ENCODE measurements at places on chromosomes 3 and 15.

DNA sequence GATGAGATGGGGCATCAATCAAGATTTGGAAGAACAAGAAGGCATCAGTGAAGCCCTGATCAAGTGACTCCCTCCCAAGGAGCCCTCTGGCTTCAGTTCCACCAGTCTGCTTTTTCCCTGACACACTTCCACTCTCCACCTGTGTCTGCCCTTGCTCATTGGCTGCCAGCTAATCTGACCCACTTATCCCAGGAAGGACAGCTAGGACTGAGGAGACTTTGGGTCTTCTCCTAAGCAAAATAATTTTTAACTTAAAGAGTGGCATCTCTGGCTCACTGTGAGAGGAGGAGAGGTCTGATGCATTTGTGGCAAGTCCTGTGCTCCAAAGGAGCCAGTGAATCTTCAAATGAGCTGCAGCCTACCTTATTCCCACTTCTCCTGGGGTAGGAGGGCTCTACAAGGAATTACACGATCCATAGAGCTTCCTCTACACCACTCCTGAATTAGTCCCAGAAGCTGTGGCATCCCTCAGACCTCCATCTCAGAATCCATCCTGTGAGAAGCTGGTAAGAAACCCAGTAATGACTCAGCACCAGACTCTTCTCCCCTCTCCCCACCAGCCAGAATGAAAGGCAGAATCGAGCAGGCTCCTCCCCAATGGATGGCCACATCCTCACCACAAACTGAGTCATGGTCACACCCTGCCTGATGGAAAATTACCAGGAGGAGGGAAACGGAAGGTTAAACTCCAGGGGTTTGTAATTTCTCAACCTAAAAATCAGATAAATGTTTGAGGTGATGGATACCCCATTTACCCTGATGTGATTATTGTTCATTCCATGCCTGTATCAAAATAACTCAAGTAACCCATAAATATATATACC lies 6.3 kb upstream of the PKM start:
- no peak for DNase-seq

GRCh38 chr3:79040701-79041100 lies 727.1 kb downstream of the ROBO1 start:
- DNase-seq: no peak

DNA sequence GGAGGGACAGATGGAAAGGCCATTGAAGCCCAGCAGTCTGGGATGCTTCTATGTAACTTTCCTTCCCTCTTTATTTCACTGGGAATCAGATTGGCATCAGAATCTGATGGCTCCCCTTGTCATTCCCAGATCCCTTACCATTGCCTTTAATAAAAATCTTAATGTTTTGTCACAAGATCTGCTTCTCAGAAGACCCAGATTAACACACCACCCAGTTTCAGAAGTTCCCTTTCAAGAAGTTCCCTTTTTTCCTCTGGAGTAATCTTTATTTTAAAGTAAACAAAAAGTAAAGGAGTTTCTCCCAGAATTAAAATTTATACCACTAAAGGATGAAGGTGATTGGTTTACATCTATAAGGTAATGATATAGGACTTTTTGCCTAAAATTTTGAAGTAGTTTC lies 76.4 kb downstream of the UBR1 start:
- no peak for DNase-seq

DNA sequence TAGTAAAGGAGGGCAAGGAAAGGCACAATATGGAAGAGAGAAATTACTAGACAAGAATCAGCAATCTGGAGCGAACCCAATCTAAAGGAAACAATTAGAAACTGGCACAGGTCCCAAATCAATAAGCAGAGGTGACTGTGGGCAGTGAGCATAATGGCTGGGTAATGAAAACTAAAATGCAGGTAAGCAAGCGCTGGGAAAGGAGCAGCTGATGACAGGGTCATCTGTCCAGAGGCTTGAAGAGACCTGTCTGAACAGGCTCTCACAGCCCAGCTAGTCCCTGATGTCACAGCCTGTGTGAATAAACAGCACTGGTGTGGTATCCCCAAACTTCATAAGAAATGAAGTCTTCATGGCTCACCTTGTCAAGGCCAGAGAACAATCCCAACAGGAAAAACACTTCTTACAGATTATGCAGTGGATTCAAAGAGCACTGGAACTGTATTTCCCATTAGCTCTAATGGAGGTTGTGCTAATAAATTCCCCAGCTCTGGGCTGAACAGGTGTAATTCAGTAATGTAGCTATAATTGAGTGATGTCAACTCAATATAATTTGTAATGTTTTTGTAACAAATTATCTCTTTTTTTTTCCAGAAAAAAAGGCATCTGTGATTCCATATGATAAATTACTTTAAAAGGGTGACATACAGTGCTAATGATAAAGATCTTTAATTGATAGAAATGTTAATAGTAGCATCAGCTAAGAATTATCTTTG lies 197.3 kb downstream of the FHIT start:
- DNase-seq: peak; percentile 8

DNA sequence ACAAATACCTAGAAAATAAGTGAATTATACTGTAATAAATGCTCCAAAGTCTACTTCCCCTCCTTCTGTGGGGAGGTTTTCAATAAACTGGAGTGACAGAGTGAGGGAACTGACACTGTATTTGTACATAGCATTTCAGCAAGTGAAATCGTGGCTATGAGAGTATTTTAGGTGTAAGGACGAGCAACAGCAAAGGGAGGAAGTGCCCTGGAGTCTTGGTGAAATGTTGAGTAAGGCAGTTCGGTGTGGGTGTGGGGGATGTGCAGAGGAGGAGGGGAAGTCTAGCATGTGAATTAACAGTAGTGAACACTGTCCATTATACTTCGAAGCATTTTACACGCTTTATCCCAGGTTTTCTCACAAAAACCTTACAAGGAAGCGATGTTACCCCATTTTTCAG lies 18.1 kb upstream of the P2RY13 start:
- no peak for DNase-seq

DNA sequence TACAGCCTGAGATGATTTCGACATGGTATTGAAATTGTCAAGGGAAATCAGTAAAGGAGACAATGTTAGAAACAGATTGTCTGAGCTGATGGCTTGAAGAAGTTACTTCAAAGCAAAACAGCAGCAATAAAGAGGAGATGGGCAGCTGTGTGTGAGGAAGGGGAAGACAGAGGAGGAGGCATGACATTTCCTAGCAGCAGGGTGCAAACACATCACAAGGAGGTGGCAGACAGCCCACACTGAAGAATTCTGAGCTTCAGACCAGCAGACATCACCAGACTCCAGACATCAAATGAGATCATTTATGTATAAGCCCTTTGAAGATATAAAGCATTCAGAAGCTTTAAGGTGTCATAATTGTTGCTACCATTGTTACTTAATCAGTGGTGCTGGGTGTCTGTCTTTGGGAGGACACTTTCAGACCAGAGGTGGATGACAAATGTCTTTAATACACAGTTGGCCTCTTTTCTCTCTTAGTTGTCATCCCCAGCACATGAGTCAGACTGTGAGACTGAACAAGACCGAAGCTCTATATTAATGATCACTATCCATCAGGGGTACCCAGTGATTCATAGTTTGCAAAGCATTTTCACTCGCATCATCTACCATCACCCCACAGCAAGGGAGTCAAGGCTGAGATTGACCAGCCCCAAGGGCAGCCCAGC lies 203.9 kb downstream of the MINAR1 start:
- DNase-seq: no peak

- no peak for DNase-seq
Observed at GRCh38 chr3:177451301-177451750, 254.0 kb upstream of the TBL1XR1 start.

GRCh38 chr3:196639483-196640296 lies at the start of gene NRROS:
TSS of gene NRROS (plus strand) at chr3:196639694. CDS start at chr3:196654540, 14,846 bp downstream.
- peak; percentile 56 for DNase-seq

DNA sequence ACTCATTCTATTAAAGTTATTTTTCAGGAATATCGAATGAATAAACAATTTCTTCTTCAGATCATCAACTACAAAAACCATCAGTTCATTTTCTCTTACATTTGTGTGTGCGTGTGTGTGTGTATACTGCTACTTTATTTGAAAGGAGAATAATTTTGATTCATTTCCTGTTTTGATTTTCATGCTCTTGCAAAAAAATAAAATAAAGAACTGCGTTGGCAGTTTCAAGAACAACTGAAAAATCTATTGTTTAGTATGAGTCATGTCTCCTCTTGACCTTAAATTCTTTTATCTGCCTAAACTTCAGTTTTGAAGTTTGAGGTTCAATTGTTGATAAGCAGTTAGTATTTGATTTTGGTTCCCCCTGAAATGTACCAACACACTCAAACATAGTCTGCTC lies 540.8 kb downstream of the FGF12 start:
- DNase-seq: no peak

- DNase-seq: no peak
Observed at GRCh38 chr3:188205992-188206416, 52.0 kb downstream of the LPP start.

GRCh38 chr15:77753281-77753873 lies 120.7 kb upstream of the LINGO1 start:
- DNase-seq: no peak

DNA sequence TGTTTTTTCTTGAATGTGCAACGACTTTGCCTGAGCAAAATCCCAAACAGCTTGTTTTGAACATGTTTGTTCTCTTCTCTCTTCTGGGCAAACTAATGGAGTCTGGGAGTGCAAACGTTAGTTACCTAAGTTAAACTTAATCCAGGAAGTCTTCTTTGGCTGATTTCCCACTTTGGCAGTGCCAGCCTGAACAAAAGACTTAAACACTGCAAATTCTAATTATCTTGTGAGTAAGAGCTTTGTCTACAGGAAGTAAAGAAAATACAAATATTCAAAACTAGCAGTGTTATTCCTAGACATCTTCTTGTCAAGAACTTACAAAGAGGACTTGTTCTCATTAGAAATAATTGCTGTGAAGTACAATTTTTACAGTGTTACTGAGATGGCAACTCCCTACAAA lies 16.7 kb upstream of the DENND6A start:
- DNase-seq: no peak

- no peak for DNase-seq
Observed at GRCh38 chr15:80474224-80475215, 70.3 kb downstream of the ARNT2 start.

DNA sequence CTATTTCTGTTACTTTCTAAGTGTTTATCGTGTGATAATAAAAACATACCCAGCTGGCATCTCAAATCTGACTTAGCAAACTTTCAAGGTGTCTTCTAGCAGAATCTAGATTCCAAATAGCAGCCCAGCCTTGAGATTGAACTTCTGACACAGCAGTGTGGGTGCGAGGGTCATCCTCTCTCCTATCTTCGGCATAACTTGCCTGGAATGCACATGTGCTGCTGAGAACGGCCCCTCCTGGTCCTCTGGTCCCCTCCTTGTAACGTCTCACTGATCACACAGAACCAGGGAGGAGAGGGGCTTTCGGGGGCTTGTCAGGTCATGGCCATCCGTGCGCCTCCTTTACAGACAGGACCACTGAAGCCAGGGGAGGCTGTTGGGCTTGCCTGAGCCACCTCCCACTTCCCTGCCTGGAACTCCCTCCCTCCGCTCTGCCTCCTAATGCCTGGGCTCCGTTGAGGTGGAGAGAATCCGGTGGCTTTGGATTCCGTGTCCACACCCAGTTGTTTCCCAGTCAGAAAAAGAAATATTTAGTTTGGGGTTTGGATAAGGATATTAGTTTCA lies 344.4 kb upstream of the C2CD4B start:
- DNase-seq: no peak

DNA sequence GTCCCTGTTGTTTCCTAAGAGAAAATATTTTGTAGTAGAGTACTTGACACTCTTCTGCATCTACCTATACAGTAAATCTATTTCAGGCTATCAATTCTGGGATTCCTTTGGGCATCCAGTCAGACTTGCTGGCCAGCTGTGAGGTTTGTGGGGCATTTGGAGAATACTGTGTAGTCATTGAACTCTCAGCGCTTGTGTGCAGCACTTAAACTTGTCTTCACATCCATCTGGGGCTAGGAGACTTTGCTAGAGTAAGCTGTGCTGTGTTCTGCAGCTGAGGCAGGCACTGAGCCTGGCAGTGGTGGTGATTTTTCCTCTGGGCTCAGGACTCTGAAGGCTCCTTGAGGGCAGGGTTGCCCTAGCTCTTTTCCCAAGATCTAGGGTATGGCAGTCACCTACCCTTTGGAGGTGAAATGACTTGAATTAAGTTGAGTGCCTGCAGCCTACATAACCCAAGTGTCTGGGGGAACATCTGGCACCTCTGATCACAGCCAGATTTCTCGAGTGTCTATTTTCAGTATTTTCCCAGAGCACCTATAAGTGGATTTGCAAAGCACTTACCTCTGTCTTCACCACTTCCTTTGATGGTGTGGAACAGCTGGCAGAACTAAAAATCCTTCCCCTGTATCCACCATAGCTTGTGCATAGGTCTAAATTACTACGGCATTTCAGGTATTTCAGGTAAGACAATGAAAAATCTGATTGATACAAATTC lies 19.3 kb downstream of the CLSTN2 start:
- no peak for DNase-seq

- no peak for DNase-seq
Observed at GRCh38 chr3:66342717-66343356, 122.0 kb downstream of the SLC25A26 start.

DNA sequence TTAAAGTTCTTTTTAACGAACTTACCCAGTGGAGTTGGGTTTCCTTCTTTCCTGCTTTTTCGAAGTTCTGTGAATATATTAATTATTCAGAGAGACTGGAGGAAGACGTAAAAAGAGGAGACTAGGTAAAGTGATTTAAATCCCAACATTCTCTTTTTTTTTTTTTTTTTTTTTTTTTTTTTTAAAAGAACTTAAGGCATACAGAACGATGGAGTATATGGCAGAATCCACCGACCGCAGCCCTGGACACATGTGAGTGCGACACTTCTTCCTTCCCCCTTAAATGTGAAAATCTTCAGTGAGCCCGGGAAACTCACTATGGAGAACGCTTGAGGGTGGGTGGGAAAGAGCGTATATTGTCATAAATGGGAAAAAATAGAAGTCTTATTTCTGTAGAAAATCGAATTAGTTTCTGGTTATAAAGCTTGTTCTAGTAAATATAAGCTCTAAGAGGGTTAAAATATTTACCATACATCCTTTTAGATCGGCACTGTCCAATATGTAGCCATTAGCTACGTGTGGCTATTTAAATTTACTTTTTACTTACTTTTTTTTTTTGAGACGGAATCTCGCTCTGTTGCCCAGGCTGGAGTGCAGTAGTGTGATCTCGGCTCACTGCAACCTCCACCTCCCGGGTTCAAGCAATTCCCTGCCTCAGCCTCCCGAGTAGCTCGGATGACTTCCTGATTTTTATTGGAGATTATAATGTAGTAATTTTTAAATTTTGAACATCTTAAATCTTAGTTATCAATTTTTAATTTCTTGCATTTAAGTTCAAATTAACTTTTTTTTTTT lies 892 bp downstream of the NMD3 start:
- DNase-seq: peak; percentile 12

- no peak for DNase-seq
Observed at GRCh38 chr15:80093854-80094418, 34.5 kb downstream of the ZFAND6 start.

- no peak for DNase-seq
Observed at GRCh38 chr15:72147418-72147817, 29.2 kb downstream of the SENP8 start.

DNA sequence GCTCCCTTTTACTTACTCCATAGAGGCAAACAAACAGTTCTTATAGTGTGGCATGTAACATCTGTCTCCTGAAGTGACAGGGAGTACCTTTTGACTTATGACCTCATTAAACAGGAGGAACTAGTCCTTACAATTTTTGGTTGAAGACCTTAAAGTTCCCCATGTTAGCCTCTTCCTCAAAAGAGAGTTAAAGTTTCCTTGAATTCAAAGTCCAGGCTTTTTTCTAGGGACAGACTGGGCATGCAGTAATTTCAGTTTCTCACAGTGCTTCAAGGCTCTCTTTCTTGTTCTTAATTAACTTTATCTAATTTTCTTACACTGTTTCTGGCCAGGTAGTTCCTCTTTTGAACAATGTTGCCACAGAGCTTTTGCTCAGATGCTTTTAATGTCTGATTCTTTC lies 12.1 kb downstream of the GOLM2 start:
- no peak for DNase-seq
